Breast epithelium (tissue), 4 donors: ENCODE measurements at places on chromosomes 4 and X. TPM values are rescaled to one million over a fixed set of nuclear protein-coding genes. Genes with fewer than 3 reads are reported as not detected.

DNA sequence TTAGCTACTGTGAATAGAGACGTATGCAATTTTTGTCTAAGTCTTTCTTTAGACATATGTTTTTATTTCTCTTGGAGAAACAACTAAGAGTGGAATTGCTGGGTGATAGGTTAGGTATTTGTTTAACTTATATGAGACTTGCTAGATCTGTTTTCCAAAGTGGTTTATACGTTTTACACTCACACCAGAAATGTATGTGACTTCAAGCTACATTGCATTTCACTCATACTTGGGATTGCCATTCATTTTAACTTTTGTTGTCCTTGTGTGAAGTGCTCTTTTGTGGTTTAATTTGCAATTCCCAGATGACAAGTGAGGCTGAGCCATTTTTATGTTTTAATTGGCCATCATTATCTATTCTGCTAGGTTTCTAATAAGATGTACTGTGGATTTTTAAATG is 817.2 kb downstream of the GLUD2 start:
- no peaks in the 10 kb centered on the region for H3K4me1 ChIP-seq
- no peaks in the 10 kb centered on the region for H3K36me3 ChIP-seq
- DNase-seq, result no peak
- H3K27ac ChIP-seq, result no peak overlapping the region

DNA sequence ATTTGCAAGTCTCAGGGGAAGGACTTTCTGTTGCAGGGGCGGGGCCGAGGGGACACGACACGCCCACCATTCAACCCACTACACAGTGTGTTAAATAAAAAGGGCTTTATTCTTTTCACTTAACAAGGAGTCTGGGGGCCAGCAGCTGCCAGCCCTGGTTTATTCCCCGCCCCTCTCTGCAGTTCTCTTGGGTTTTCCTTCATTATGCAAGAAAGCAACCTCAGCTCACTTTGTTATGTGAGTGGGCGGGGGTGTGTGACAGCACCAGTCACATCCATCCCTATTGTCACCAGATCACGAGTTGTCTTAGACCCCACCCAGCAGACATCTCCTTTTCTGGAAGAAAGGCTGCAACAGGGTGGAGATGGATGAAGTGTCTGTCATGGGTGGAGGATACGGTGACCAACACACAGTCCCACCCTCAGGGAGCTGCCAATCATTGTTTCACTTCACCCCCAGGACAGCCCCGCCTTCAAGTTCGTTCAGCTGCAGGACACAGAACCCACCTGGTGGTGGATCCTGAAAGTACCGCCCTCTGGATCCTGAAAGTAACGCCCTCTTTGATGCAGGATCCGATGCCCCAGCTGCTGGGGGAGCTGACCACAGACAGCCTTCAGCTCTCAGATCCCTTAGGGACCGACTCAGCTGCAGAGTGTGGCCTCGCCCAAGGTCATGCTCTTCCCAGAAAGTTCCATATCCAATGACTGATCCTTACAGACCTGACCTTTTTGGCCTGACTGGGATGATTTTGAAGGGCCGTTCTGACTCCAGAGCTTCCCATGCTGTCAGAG is 79.6 kb downstream of the SMIM20 start:
- H3K27me3 ChIP-seq, result no peaks in the 10 kb centered on the region
- H3K36me3 ChIP-seq, result no peaks in the 10 kb centered on the region

- no peaks in the 10 kb centered on the region for H3K27me3 ChIP-seq
- H3K36me3 ChIP-seq, result no peaks in the 10 kb centered on the region
- no peak for DNase-seq
- H3K4me1 ChIP-seq, result no peaks in the 10 kb centered on the region
These were observed 134.3 kb downstream of the GUCY2F start for GRCh38 chrX:109347632-109348031.

DNA sequence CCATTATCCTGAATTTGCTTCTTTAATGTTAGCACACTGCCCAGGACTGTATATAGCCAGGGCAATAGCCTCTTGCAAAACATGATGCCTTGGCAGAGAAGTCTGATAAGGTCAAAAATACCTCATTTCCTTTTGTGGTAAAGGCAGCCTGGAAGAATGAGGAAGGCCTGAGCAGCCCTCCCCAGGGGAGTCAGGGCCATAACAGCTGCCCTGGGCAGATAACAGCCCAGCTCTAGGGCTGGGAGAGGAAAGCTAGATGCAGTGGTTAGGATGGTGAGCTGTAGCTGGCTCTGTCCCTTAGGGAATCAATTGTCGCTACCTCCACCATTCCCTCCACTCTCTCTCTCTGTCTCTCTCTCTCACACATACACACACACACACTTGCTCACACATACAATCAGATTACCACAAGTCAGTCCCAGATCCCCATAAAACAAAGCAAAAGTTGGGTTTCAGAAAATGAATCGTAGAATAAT is 29.2 kb downstream of the EFHC2 start:
- H3K27ac ChIP-seq, result no peak overlapping the region
- no peaks in the 10 kb centered on the region for H3K36me3 ChIP-seq
- no peak for DNase-seq
- H3K27me3 ChIP-seq, result peaks cover 20% of the 10 kb centered on the region

DNA sequence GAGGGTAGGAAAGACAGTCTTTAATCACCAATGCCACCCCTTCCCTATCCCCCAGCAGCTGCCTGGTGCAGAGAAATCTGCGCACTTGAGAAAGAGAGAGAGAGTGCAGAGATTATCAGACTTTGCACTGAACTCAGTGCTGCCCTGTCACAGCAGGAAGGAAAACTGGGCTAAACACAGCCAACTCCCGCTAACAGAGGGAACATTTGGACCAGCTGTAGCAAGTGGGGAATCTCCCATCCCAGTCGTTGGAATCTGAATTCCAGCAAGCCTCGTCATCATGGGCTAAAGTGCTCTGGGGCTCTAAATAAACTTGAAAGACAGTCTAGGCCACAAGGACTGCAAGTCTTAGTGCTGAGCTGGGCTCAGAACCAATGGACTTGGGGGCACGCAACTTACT is 168.7 kb downstream of the DLG3 start:
- H3K27ac ChIP-seq, result no peak overlapping the region
- no peaks in the 10 kb centered on the region for H3K4me1 ChIP-seq
- H3K27me3 ChIP-seq, result peaks cover 34% of the 10 kb centered on the region
- no peak for DNase-seq
- H3K4me3 ChIP-seq, result no peak overlapping the region

- no peak overlapping the region for H3K4me3 ChIP-seq
- H3K36me3 ChIP-seq, result no peaks in the 10 kb centered on the region
- no peak for DNase-seq
- no peak overlapping the region for H3K27ac ChIP-seq
- H3K27me3 ChIP-seq, result no peaks in the 10 kb centered on the region
- no peaks in the 10 kb centered on the region for H3K4me1 ChIP-seq
These were observed 24.4 kb downstream of the ADGRL3 start for GRCh38 chr4:61224573-61224972.

DNA sequence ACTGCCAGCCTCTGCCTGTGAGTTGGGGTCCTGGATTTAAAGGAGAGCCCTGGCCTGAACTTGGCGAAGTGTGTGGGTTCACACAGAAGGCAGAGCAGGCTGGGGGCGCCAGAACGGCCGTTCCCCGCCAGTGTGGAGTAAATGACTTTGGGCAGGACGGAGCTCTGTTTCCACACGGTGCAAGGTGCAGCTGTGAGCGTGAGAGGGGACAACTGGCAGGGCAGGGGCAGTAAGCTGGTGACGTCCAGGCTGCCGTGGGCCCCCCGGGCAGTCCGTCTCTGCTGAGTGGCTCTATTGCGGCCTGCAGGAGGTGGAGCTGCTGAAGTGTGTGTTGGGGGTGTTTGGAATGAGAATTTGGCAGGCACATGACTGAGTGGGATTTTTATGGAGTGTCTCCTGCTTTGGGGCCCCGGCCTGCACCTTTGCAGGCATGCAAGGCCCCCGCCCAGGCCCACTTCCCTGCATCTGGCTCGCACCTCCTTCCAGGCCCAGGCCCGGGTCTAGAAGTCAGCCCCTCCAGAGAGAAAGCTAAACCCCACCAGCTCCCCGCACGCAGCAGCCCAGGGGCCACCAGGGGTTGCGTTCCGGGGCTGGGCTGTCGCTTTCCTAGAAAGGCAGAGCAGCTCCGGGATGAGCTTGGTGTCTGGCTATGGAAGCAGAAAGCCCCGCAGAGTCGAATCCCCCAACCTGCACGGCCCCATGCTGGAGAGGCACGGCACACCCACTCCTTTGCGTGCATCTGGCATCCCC is 62.2 kb upstream of the GRPEL1 start:
- H3K4me1 ChIP-seq, result no peaks in the 10 kb centered on the region
- no peaks in the 10 kb centered on the region for H3K36me3 ChIP-seq
- DNase-seq, result no peak
- no peak overlapping the region for H3K4me3 ChIP-seq

DNA sequence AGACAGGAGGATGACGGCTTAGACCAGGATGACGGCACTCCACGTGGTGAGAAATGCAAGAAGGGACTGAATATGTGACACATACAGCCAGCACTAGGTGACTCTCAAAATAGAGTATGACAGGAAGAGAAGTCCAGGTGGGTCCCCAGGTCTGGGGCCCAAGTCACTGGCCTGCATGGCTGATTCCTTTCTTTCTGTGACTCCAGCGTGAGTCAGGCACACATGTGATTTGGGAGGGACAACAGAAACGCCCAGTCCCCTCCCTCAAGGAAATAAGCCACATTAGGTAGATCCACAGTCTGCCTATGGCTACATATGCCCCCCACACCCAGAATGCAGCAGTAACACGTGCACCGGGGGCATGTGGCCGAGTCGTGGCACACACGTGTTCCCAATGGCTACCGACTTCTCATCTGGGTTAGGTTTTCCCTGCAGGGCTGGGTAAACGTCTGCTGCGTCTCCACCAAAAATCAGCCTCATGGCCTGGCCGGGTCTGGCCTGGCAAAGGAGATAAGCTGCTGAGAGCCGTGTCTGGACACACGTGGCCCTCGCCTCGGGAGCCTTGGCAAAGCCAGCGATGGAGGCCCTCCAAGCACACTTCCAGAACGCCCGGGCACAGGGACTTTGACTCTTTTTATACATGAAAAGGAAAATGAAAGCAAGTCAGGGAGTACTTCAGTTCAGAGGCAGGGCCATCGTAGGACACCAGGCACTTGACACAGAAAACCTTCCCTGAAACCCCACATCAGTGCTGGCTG is 19.3 kb downstream of the SEL1L3 start:
- H3K27me3 ChIP-seq, result no peaks in the 10 kb centered on the region
- no peaks in the 10 kb centered on the region for H3K4me1 ChIP-seq
- no peak for DNase-seq
- H3K4me3 ChIP-seq, result peak overlapping the region; percentile 33
- H3K36me3 ChIP-seq, result no peaks in the 10 kb centered on the region
- H3K27ac ChIP-seq, result no peak overlapping the region

DNA sequence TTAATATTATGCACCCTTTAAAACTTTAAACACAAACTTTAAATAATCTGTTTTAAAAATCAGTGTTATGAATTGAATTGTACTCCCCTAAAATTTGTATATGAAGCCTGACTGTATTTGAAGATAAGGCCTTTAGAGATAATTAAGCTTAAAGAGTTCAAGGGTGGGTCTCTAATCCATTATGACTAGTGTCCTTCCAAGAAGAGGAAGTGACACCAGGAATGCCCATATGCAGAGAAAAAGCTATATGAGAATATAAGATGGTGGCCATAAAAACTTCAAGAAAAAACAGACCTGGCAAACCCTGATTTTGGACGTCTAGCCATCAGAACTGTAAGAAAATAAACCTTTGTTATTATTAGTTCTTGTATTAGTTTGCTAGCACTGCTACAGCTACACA is 29.0 kb downstream of the UGT2A2 start:
- no peak overlapping the region for H3K4me3 ChIP-seq
- H3K27me3 ChIP-seq, result no peaks in the 10 kb centered on the region
- DNase-seq, result no peak
- no peaks in the 10 kb centered on the region for H3K4me1 ChIP-seq

Gene WAS
- 12.5 TPM for total RNA-seq

DNA sequence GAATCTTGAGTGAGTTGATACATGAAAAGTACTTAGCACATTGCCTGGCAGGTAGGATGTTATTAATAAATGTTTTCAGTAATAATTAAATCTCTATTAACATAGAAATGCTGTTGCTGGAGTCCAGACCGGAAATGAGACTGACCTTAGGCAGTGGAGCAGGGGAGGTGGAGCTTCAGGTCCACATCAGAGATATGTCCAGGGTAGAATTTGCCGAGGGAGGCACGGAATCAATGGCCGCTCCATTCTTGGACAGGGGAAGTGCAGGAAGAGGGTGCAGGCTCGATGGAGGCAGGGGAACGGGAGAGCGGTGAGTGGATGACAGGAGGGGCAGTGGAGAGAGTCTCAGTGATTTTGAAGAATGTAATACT is 107.3 kb downstream of the GATB start:
- no peaks in the 10 kb centered on the region for H3K27me3 ChIP-seq
- no peak for DNase-seq
- no peak overlapping the region for H3K4me3 ChIP-seq
- H3K27ac ChIP-seq, result peak overlapping the region; percentile 23
- H3K36me3 ChIP-seq, result no peaks in the 10 kb centered on the region

Gene CHIC1
- total RNA-seq, result 6.1 TPM

Gene FAM47A
- 0.15 TPM for total RNA-seq

Gene CYLC1
- total RNA-seq, result not detected

GRCh38 chr4:13263967-13264525 is 220.1 kb downstream of the RAB28 start:
- H3K36me3 ChIP-seq, result no peaks in the 10 kb centered on the region
- no peak for DNase-seq
- no peak overlapping the region for H3K4me3 ChIP-seq
- no peaks in the 10 kb centered on the region for H3K27me3 ChIP-seq

Gene RHOXF2B
- total RNA-seq, result not detected

Gene SPOCK3
- total RNA-seq, result 2.8 TPM

Gene PLK4
- 2.3 TPM for total RNA-seq

DNA sequence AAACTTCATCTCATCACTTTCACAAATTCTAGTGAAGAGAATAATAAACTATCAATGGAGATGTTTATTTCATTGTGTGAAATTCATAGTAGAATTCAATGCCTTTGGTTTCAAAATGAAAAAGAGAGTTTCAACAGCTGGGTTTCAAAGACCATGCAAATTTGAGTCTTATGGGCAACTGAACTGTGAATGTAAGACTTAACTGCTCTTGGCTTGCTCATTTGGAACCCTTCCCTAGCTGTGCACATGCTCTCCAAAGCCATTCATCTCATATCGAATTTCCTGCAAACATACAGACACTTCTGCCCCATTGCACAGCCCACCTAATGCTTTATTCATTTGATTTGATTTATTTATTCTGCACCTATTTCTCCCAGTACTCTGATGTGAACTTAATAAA is 154.5 kb downstream of the GRXCR1 start:
- no peaks in the 10 kb centered on the region for H3K27me3 ChIP-seq
- DNase-seq, result no peak
- no peak overlapping the region for H3K27ac ChIP-seq
- no peaks in the 10 kb centered on the region for H3K4me1 ChIP-seq
- no peak overlapping the region for H3K4me3 ChIP-seq

Gene TXK
- total RNA-seq, result 3.4 TPM

DNA sequence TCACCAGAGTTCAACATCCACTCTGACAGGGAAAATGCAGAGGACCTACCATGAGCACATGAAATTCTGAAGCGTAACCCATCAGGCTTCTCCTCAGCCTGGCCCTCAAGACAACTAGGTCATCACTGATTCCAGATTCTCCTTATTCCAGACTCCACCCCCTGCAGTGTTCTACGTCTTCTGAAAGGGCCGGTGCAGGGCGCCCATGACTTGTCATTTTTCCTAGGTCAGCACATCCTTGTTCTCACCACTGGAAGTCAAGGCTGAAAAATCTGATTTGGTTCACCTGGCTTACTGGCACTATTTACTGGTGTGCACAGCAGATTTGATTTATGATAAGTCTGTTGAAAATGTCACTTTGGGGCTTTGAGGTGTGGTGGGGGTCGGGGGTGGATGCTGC is 140.9 kb upstream of the KLF3 start:
- H3K4me3 ChIP-seq, result no peak overlapping the region
- H3K4me1 ChIP-seq, result no peaks in the 10 kb centered on the region
- H3K36me3 ChIP-seq, result no peaks in the 10 kb centered on the region
